ENCODE measurements at places on chromosomes 2 and 18. TPM values are rescaled to one million over a fixed set of nuclear protein-coding genes. Genes with fewer than 3 reads are reported as not detected.

PLCD4 gene
- 10.0 TPM for polyA plus RNA-seq

HOXD13 gene
- 0.36 TPM for polyA plus RNA-seq

XIRP2 gene
- 0.13 TPM for polyA plus RNA-seq

NUP35 gene
- 28.9 TPM for polyA plus RNA-seq

PJVK gene
- 15.7 TPM for polyA plus RNA-seq

DNA sequence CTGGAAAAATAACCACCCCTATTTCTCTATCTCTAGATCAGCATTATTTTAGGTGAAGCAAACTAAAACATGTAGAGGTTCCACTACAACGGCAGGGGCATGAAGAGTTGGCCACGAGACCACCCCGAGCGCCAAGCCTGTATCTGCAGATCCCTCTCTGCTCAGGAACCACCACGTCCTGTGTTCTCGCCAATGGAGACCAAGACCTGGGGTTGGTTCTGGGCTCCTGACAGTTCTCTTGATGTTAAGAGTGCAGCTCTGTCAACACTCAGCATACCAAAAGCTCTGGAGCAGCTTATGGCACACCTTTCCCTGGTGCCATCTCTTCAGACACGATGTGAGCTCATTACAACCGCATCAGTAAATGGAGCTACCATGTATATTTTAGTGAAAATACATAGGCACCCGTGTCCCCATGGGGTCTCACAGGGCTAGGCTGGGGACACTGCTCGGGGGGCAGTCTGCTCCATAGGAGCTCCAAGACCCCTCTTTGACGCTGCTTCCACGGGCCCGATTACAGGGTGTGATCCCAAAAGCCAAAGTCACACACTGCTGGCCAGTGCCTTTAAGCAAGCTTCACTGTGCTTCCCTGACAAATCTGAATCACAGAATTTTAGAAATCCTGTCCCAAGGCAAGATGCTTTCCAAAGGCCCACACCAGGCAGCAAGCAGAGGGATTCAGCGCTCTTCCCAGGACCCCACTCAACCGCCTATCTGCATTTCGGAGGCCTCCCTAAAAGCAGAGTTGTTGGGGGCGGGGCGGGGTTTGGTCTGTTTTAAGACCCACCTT lies 72.2 kb downstream of the EMILIN2 start:
- DNase-seq: no peak

DNA sequence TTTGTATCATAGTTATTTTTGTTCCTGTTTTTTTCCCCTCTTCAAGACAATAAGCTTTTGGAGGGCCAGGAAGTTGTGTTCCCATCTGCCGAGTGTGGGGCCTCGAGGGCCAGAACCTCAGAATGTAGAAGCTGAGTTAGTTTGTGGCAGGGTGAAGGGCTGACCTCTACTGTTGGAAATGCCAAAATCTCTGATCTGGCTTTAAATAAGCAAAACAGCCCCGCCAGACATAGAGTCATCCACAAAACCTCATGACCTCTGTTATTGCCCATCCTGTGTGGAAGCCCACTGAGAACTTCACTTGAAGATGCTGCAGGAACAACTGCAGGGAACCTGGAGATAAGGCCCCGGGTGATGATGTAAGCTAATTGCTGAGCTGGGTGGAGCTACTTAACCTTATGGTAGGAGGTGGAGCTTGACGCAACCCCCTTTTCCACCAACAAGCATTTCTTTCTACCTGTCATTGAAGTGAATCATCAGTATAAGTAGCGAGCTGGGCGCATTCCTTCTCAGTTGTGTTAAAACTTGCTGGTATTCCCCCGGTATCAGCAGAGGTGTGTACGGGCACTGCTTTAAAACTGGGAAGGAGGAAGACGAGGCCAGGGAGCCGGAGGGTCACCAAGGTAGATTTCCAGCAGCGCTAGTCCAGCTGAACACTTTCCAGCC lies 177.2 kb downstream of the NEDD4L start:
- no peak for DNase-seq

DNA sequence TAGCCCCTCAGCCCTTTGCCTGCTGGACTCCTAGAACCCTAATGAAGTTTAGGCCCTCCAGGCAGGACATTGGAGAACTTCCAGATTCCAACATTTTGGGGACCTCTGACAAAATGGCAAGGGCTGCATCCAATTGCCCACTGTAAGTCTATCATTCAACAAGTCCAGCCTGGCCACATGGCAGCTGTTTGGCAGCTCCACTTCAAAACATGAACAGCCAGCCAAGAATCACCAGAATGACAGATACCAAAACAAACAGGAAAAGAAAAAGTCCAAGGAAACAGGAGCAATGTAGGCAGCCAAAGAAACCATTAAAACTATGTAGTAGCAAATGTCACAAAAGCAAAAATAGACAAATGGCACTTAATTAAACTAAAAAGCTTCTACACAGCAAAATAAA lies 25.5 kb downstream of the SLC4A5 start:
- DNase-seq: no peak

GRCh38 chr2:6183226-6183625 lies 491.0 kb downstream of the SOX11 start:
- DNase-seq: no peak

DNA sequence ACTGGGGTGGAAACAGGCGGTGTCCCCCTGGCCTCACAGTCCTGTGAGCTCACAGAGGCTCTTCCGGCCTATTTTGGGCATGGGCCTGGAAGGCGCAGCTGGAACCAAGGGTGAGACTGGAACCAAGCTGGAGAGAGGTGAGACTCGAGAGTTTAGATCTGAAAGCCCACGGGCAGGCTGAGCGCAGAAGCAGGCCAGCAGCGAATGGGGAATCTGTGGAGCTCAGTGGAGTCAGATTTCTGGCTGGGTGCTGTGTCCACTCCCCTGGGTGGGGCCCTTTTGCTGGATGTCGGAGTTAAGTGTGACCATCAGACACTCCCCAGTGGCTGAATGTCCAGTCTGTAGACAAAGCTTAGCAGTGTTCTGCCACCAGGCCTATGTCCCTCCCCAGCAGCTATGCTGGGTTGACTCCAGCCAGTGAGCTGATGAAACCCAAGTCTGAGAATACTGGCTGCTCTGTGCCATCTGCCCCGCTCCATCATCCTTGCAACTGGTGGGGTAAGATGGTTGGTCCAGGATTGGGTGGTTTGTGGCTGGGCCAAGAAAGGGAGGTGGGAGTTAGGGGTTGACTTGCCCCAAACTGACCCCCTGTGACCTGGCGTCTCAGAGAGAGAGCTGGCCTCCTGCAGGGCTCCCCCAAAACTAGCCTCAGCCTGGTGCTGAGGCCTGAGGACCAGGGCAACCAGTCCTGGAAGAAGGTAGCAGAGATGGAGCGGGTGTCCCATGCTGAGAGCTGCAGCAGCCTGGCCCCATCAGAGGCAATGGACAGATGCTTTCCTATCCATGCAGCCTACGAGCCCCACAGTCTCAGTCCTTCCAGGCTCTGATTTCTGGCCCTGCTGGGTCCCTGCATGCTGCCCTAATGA lies 34.4 kb downstream of the CYP26B1 start:
- DNase-seq: no peak

- DNase-seq: no peak
Observed at GRCh38 chr2:229416116-229416694, 145.1 kb upstream of the PID1 start.

Data from left renal pelvis (tissue), 4 donors.